Inflammatory macrophage (primary cell): ENCODE measurements at places on chromosomes 1 and 21.
A peak's percentile ranks its signal among the peaks of the same experiment; 100 is the strongest.

DNA sequence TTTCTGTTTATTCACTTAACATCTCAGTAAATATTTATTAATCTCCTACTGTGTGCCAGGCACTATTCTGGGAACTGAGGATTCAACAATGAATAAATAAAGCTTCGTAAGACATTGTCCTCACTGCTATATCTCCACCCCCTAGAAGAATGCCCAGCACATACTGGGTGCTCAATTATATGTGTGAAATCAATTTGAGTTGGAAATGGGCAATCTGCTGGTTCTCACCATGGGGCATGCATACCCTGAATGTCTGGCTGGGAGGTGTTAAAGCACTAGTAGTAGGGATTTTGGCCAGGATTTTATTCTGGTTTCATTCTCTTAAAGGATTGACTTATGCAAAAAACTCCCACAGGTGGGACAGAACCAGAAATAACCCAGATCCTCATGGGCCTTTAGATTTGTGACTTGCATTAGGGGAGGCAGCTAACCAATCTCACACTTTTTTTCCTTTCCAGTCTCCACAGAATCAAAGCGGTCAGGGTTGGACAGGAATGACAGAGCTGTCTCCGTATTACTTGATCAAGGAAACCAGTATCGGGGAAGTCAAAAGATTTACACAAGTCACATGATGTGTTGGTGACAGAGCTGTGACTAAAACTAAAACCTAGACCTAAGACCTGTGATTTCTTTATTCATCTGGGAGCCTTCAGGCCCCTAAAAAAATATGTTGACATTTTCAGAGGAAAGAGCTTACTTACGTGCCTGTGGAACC, 12.8 kb downstream of the GFI1 start:
- peak; percentile 5 for DNase-seq

DNA sequence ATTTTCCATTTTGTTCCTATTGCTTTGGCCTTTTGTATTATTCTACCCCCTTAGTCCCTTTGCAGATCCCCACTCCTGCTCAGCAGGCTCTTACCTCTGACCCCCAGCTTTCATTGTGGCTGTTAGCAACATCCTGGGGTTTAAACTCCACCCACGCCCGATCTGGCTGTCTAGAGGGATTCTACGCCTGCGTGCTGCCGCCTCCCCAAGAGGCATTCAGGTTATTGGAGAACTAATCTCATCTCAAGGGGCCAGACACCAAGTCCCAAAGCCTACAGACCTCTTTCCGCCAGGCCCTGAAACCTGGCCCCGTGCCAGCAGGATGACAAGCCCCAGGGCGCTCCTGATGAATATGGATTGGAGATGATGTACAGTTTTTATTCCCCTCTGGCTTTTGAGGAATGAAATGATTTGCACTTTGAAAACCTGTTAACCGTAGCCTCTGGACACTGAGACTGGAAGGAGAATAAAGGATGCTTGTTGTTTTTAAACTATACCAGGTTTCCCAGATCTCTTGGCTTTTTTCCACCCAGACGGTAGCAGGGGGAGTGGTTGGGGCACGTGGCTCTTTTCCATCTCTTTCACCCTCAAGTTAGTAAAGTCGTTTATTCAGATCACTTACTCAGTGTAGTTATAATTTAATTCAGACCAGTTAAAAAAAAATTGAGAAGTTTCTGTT, 14.5 kb upstream of the IKBKE start:
- DNase-seq = no peak

GRCh38 chr1:96721053-96721415, 550 bp upstream of the PTBP2 start:
- DNase-seq = no peak

GRCh38 chr21:24671901-24672300, 935.4 kb downstream of the MRPL39 start:
- DNase-seq = no peak

GRCh38 chr1:205588636-205589035, 43.2 kb downstream of the ELK4 start:
- DNase-seq = peak; percentile 65

DNA sequence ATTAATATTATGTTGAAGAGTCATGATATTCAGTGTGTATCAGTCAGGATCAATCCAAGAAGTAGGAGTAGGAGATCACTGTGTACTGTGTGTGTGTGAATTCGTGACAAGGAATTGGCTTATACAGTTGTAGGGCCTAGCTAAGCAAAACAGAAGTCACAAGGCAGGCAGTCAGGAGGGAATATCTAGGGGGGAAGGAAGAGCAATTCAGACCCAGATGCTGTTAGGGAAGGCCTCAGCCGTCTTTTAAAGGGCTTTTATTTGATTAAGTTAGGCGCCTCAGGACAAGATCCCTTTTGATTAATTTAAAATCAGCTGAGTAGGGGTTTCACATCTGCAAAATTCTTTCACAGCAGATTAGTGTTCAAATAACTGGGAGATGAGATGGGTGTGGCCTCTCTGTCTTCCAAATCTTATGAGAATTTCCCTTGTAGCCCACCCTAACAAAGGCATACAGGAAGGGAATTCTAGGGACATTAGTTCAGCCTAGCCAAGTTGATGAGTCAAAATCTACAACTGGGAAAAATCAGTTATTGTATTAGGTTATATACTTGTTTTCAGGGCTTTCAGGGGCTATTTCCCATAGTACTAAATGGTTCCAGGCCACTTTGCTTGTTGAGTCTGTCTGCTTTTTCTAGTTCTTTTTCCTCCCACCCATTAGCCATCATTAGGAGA, 47.4 kb downstream of the ALG6 start:
- no peak for DNase-seq

DNA sequence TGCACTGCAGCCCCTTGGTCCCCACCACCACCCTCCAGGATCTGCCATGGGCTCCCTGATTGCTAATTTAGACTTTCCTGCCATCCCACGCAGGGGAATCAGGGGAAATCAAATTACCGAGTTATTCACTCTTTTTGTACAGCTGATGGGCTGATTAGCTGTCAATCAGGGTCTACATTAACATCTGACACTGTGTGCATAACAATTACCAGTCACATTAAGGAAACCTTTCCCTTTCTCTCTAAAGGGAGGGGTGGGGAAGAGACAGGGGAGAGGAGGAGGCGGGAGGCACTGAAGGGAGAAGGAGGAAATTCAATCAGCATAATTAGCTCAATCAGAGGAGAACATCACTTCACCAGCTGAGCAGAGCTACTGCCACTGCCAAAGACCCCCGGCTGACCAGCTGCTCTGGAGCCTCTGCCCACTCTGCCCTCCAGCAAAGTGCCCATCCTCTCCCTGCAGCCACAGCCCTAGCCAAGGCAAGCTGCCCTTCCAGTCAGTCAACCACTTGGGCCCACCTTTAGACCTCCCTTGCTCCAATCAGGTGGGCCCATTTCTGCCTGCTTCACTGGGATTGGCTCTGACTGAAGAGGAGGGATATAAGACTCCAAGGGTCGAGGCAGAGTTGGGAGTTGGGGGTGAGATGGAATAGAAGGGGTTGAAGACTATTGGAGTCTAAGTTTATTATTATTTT, 199.3 kb upstream of the ZC3H12A start:
- DNase-seq = no peak

DNA sequence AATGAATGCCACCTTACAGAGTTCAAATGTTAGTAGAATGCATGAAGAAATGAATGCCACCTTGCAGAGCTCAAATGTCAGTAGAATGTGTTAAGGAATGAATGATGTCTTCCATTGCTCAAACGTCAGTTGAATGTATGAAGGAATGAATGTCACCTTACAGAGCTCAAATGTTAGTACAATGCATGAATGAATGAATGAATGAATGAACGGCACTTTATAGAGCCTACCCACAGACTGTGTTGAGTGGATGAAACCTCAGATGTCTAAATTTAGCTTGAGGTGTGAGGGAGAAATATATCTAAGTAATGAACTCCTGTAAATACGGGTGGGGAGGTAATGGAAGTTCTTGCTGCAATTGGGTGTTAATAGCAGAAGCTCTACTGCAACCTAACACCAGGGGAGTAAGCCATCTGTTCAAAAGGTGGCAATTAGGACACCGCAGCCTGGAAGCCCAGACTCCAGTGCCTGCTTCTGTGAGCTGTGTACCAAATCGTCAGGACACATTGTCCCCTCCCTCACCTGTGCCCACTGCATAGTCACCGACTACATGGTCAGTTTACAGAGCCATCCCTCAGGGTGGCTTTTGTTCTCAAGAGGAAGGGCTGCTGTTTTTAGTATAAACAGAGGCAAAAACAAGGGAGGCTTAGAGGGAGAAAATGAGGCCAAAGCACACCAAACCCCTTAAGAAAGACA, 26.7 kb downstream of the SUSD4 start:
- no peak for DNase-seq

- no peak for DNase-seq
These were observed 13.0 kb upstream of the GUCA2A start for GRCh38 chr1:42177541-42177981.

DNA sequence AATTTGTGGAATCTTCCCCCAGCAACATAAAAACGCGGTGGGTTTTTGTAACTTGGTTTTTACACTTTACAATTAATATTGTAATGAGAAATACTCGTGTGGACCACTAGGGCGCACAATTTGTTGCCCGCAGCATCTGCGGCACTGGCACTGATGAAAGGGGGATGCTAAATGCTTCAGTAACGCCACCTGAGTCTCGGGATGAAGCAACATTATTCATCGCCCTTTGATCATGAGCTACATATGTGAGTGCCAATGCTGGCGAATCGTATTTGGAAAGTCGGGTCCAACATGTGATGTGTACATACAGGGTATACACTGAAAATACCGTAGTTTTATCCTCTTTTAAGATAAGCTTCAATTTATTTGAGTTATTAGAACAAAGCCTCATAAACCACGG, 34.2 kb upstream of the COX20 start:
- peak; percentile 42 for DNase-seq

- DNase-seq = no peak
These were observed 38.3 kb downstream of the WDR3 start for GRCh38 chr1:117967881-117968280.

DNA sequence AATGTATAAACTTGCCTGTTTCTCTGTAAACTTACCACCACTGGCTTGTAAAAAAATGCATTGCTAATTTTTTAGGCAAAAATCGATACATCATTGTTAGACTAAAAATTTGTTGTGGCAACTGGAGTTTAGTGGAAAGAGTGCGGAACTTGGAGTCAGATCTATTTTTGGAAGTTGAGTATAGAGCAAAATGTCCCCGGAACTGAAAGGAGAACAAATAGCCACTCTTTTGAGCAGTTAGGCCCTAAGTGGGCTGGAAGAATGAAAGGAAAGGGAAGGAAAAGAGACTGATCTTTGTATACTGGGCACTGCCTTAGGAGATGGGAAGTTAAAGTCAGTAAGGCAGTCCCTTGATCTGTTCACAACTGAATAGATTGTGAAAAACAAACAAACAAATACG, 30.2 kb downstream of the OPTC start:
- DNase-seq = peak; percentile 34

- DNase-seq = no peak
These were observed 21.6 kb downstream of the METTL13 start for GRCh38 chr1:171803045-171803444.

DNA sequence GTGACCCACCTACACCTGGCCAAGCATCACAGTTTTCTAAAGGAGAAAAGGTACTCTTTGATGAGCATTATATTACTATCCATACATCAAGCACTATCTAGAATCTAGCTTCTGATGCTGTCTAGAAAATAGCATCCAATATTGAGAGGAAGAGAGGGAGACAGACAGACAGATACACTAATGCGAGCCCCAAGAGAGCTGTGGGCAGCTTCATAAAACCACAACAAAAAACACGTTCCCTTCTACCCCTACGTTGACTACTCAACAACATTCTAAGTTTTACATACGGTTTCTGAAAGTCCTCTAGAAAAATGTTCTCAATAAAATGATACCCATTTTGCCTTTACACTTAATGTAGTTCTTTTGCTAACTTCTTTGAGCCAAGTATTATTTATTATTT, 221.8 kb downstream of the SLC45A1 start:
- DNase-seq = no peak
